ENCODE measurements at places on chromosomes 5 and 9.

GRCh38 chr5:143036146-143036927, 266.2 kb downstream of the ARHGAP26 start:
- DNase-seq = no peak

DNA sequence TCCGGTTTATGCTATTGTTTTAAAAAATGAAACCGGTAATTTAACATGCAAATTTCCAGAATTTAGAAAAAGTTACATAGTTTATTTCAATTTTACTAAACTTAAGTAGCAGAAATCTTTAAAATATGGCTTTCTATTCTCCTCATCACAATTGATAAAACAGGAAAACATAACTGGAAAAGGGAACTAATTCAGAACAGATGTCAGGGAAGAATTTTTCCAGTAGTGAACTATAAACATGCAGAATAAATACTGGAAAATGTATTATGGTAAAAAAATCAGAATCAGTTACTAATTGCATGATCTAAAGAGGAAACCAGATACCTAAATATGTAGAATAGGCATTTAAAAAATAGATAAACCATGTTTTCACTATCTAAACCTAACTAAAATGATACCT, 7.3 kb upstream of the NR4A3 start:
- no peak for DNase-seq

GRCh38 chr9:36867672-36868471, 166.2 kb downstream of the PAX5 start:
- DNase-seq = no peak

DNA sequence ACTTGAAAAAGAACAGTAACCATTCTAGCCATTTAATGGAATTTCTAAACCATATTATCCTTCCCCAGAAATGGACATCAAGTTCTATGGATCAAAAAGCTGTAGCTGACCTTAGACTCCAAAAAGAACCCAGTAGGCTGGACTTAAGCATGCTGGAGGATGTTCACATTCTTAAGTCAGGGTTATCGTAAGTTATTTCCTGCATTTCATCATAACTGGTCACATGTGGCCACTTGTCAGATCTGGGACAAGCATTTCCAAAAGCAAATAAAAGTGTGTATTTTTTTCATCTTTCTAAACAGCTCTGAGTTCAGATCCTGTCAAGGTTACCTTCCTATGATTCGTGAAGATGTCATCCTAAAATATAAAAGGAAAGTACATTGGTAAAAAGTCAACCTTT, 274.5 kb upstream of the PTGER4 start:
- DNase-seq = no peak

DNA sequence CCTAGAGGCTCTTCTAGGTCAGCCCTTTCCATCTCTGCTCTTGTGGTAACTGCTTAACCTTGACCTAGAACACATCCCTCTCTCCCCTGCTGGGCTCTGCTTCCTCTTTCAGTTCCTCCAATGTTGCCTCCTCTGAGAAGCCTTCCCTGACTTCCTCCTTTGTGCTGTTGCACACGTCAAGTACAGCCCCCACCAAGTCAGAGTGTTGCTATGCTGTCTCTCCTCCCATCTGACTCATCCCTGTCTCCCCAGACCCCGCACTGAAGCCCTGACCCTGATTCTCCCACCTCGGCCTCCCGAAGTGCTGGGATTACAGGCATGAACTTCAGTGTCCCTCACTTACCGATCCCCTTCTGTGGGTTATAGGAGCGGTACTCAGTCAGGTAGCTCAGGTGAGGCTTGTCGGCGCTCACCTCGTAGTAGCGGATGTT, 10.4 kb upstream of the TRIM14 start:
- no peak for DNase-seq

DNA sequence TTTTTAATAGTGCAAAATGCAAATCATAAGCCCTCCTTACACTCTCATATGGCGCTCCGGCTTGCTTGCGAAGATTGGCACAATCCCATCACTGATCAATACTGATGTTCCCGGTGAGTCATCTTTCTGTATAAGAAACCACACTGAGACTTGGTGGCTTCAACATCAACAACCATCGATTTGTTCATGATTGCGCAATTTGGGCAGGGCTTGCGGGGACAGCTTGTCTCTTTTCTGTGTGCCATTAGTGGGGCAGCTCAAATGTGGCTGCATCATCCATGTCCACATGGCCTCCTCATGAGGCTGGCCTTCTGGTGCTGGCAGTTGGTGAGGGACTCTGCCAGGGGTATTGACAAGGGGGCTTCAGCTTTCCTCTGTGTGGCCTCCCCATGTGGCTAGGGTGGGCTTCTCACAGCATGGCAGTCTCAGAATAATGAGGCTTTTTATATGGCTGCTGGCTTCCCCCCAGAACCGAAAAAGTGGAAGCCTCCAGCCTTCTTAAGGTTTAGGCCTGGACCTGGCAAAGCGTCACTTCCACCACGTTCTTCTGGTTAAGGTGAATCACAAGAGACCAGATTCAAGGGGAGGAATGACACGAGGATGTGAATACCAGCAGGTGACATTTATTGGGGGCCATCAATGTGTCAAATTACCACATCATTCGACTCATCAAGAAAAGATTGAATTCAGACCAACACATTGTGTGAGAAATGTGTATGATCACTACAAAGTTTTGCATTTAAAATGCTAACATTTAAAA, 79.5 kb upstream of the NFIL3 start:
- DNase-seq = no peak

GRCh38 chr5:176882567-176882903, 16.6 kb downstream of the HK3 start:
- no peak for DNase-seq

DNA sequence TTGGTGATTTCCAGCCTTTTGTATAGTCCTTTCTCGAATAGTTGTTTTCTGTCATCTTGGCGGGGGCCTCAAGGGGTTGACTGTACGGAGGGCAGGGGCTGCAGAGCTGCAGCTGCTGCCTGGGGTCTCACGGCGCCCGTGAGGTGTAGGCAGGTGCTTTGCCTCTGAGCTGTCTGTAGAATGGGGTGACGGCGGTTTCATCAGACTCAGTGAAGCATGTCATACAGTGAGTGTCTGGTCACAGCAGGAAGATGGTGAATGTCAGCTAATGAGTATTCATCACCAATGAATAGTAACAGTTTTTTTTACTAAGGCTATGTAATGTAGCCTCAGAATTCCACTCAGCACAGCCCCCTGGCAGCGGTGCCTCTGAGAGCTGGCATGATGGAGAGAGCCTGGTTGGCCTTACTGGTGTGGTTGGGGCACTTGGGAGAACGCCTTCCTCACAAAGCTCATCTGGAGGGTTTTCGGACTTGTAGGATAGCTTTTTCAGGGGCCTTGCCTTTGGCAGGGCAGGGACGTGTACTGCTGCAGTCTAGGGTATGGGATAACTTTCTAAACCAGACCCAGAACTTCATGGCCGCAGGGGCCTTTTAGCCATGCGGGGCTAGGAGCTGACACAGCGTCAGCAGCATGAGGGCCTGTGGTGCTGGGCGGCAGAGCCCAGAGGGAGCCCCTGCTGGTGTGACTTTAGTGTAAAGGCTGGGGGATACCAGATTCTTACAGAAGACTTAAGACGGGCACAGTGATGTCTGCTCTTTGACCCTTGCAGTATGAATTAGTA, 15.0 kb downstream of the TENT4A start:
- no peak for DNase-seq

DNA sequence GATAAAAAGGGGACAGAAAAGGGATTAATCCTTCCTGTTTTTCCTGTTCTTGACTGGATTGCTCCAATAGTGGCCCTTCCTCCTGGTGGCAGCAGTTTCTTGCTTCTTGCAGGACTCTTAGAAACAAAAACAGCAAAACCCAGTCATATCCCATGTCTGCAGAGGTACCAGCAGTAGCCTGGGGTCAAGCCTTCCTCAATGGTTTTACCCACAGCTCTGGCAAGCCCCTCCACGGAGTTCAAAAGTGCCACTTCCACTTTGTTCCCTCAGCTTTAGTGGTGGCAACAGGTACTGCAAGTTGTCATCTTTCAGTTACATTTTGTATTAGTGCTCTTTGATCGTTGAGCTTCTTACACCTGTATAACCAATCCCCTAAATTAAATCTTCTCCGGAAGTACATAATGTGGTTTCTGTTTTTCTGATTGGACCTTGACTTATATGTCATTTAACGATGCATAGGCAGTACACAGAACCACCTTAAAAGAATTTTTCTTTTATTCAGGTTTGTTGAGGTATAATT, 8.7 kb upstream of the RANBP6 start:
- DNase-seq = no peak

DNA sequence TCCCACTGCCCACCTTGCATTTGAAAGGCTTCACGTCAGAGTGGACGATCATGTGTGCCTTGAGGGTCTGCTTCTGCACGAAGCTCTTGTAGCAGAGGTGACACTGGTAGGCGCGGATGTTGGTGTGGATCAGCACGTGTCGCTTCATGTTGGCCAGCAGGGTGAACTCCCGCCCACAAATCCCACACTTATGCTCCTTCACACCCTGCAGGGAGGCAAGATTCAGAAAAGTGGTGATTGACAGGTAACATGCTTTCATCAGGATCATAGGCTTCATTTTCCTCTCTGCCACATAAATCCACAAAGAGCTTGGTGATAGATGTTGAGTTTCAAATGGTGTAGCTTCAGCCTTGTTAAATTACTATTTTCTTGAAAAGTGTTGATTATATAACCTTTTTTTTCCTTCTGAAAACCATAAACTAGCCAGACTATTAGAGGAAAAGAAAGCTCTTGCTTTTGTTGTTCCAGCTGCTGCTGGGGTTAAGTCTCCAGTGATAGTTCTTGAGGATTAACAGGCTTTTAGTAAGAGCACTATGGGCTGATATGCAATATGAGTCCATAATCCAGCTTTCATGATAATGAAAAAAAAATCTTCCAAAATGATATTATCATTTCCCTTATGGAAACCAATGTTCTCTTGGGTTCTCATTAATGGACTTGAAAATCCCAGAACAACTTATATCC, 50.7 kb downstream of the ZNF366 start:
- no peak for DNase-seq

GRCh38 chr5:157067005-157067404, 8.1 kb upstream of the HAVCR1 start:
- DNase-seq = no peak

GRCh38 chr5:173103411-173103810, 40.9 kb upstream of the BNIP1 start:
- DNase-seq = no peak

DNA sequence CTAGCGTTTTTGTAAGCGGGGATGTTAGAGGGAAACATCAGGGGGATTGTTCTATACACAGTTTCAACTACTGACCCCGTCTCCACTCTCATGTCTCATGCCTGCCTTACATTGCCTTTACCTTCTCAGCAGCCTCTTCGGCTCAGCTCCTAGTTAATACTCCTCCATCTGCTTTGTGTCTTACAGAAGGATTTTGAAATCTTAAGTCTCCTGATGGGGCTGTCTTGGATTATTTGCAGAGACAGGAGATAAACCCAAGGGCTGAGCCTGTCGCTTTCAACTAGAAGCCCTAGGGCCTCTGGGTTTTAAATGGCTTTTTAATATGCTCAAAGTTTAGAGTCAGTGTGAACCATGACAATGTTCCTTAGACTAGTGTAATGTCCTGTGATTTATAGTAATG, 161.5 kb downstream of the CARTPT start:
- no peak for DNase-seq

GRCh38 chr9:87579781-87580541, 82.3 kb downstream of the DAPK1 start:
- DNase-seq = no peak

DNA sequence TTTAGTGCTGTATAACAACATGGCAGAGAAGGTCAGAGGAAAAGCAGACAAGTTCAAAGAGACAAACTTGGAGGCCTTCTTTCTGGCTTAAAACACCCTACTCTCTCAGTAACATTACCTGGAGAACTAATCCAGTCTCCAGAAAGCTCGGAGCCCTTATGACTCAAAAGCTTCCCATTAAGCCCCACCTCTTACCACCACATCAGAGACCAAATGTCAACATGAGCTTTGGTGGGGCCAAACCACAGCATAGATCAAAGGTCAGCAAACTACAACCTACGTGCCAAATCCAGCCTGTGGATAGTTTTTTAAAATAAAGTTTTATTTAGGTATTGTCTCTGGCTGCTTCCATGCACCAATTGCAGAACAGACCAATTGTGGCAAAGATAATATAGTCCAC, 589.9 kb downstream of the DNAH5 start:
- no peak for DNase-seq

GRCh38 chr9:14924230-14925219, 14.3 kb upstream of the FREM1 start:
- no peak for DNase-seq

DNA sequence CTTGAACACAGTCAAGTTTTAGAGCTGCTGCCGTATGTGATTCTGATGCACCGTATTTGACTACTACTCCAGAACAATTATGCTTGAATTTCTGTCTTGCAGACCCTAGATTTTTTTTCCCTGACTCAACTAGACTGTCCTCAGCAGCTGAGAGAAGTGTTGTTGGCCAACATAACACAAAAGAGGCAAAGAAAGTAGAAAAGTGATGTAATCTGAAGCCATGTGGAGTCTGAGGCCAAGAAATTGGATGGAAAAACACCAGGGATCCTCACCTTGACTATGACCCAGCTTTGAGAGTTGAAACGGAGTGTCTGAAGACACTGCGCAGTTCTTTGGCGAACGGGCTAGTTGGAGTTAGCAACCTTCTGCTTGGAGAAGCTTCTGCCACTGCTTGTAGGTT, 36.3 kb upstream of the FGF1 start:
- DNase-seq = no peak

DNA sequence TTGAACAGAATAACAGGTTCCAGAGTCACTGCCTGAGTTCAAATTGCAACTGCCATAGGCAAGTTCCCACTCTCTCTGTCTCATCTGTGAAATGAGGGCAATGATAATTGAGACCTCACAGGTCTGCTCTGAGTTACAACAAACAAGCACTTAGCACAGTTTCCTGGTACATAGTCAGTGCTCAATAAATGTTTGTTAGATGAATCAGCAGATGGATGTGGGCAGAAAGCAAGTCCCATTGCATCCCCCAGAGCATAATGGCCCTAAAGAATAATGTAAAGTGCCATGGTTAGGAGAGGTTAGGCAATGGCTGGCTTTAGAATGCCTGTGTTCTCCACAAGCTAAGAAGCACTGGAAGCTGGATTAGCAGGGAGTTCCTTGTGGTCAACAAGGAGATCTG, 136.5 kb upstream of the LARP1 start:
- DNase-seq = no peak

GRCh38 chr9:123305879-123306278, 37.5 kb upstream of the STRBP start:
- DNase-seq = no peak

GRCh38 chr5:55175781-55176175, 2.8 kb upstream of the CDC20B start:
- no peak for DNase-seq

Measured in thoracic aorta (tissue), 2 donors.